GM12892 (cell line): ENCODE measurements at places on chromosomes 1 and 21.

- DNase-seq, result no peak
These were observed 1.3 kb downstream of the ARL8A start for GRCh38 chr1:202143011-202143767.

DNA sequence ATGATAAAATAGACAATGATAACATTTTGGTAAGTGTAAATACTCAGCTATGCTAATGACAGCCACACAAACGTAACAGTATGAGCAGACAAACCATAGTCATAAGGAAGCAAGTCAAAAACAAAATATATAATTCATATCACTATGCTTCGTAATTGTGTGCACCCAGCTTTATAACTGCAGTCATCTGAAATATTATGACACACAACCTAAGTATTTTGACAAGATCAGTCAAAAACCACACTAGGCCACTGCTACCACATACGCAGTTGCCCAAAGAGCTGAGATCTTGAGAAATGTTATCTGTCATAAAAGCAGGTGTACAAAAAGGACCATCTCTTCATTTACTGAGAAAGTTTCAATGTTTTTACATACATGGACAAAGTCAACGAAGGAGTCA is 26.0 kb downstream of the RNASEL start:
- no peak for DNase-seq

DNA sequence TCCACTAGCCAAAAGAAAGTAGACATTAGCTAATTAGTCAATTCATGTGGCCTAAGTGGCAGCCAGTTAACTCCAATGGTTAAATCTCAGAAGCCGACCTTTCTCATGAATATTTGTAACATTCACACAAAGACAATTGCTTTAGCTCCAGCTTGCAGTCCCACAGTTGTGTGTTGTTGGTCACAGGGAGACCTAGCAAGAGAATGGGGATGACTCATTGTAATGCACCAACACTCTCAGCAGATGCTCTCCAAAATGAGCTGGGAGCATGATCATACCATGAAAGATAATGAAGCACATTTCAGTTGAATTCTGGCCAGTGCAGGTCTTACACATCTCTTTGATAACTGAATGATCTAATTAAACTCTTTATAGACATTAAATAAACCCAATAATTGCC is 160.4 kb downstream of the HLX start:
- DNase-seq, result no peak

DNA sequence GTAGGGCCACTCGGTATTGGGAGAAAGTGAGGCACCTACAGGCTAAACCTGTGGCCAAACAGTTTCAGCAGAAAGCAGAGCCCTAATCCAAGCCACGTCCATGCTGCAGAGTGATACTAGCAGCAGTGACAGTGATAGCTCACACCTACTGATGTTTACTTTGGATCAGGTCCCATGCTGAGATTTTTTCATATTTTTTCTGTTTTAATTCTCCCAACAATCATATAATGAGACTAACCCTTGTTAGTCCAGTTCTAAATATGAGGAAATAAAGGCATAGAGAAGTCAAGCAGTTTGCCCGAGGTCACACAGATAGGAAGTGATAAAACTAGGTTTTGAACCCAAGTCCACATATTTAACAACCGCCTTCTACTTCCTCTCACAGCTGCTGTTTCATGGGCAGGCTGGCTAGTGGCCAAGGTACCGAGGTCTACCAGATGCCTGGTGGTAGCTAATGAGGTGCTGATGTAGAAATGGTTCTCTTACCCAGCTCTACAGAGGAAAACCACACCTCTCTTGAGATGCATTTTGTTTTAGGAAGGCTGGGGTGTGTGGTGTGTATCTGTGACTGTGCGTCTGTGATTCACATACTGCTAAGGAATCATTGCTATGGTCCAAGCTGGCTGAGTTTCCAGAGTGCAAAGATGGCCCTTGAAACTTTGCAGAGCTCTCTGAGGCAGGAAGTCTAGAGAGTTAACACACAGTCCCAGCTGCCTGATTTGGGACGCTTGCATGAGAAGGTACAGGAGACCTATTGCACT is 80.3 kb upstream of the ARTN start:
- DNase-seq, result no peak

- no peak for DNase-seq
These were observed 116.5 kb upstream of the IRF2BP2 start for GRCh38 chr1:234726359-234726943.

DNA sequence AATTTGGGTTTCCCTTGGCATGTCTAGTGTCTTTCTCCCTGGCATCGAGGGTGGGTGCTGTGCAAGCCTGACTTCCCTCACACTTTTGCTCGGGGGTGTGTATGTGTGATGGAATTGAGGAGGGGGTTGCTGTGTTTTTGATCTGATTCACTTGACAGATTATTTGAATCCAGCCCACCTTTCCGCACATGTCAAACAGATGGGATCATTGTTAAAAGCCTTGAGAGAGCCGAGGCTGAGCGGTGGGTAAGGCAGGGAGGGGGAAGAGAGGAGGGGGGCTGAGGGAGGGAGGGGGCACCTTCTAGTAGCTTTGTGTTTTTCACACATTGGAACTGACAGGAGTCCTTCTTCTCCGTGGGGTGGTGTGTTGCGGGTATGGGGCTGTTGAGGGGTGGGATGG is 90.0 kb downstream of the PAPPA2 start:
- DNase-seq, result no peak

- DNase-seq, result no peak
These were observed 2.4 kb upstream of the IBA57 start for GRCh38 chr1:228163007-228163753.

- no peak for DNase-seq
These were observed 343.6 kb downstream of the NPHP4 start for GRCh38 chr1:5648410-5649165.

DNA sequence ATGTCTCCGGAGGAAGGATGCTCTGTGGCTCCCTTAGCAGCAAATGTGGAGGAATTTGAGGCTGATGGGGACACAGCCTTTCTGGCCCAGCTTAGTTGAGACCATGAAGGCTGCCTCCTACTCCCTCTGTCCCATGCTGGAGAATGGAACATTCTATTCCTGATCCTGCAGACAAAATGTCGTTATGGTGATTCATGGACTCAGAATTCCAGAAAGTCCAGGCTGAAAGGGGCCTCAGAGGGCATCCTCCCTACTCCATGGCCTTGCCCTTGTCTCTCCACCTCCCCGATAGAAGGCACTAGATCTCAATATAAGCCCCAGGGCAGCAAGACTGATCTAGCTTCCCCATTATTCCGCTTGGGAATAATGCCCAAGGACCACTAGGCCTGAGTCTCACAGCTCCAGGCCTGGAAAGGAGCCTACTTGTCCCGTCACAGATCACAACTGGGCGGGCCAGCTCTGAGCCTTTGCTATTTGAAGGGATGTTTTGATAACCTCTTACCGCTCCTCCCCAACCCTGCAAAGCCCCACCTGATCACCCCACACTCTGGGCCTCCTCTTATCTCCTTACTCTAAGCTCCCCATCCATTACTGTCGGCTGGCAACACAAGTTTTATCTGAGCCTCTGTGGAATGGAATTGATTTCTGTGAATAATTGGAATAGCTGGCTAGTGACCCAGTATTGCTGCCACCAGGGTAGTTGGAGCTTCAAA is 52.8 kb upstream of the TRABD2B start:
- DNase-seq, result no peak

GRCh38 chr1:204814166-204814884 is 56.3 kb upstream of the NFASC start:
- DNase-seq, result no peak

DNA sequence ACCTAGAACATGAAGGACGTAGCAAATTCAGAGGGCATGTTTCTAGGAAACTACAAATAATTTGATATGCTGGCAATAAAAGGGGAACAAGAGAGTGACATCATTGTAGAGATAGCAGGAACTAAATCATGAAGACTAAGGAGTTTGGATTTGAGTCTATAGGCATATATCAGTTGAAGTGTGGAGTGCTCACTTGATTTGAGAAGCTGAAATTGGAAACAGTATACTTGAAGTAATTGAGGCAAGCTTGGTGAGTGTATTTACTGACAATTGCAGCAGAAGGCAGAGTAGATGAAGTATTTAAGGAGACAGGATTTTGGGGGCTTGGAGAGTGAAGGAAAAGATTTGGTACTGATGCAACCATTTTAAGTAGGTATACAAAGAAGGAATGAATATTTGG is 6.4 kb upstream of the TMCO2 start:
- DNase-seq, result no peak

- DNase-seq, result no peak
These were observed 126.4 kb upstream of the GALNT2 start for GRCh38 chr1:229940684-229941083.

DNA sequence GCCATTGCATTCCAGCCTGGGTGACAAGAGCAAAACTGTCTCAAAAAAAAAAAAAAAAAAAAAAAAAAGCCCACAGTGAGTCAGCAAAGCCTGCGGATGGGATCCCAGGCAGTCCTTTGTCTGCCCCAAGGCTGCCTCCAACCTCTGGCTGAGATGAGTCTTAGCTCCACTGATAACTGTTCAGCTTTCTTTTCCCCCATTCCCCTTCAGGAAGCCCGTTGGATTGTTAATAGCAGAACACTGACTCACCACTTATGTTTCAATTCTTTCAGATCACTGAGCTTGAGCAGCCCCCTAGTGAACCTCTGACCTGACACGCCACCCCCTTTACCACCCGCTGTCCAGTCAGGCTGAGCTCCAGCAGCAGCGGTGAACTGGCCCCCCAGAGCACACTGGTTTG is 57.5 kb downstream of the ERG start:
- DNase-seq, result no peak

- no peak for DNase-seq
These were observed 42.0 kb upstream of the MTF1 start for GRCh38 chr1:37901191-37901892.

GRCh38 chr21:36889401-36889800 is 77.1 kb downstream of the HLCS start:
- DNase-seq, result no peak

GRCh38 chr1:197911111-197911856 is 5.9 kb upstream of the LHX9 start:
- no peak for DNase-seq

GRCh38 chr1:172286629-172287076 is 133.8 kb upstream of the C1orf105 start:
- no peak for DNase-seq

DNA sequence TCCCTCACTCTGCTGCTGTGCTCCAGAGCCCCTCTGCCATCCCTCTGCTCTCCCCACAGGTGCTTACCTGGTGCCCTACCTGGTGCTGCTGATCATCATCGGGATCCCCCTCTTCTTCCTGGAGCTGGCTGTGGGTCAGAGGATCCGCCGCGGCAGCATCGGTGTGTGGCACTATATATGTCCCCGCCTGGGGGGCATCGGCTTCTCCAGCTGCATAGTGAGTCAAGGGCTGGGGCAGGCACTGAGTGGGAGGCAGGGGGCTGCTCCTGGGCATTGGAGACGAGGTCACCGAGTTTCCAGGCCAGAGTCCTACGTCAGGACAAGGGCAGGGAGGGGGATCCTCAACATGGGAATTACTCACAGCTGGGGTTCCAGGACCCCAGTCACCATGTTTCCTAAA is 21.7 kb downstream of the SLC6A17 start:
- DNase-seq, result no peak

GRCh38 chr1:94055459-94056122 is 65.4 kb downstream of the ABCA4 start:
- no peak for DNase-seq

- DNase-seq, result no peak
These were observed 99.5 kb downstream of the PRKAB2 start for GRCh38 chr1:147072482-147073432.

- no peak for DNase-seq
These were observed 72.0 kb downstream of the ST6GALNAC5 start for GRCh38 chr1:76939050-76939816.

GRCh38 chr21:46675595-46676280 is 40.3 kb downstream of the PRMT2 start:
- no peak for DNase-seq

- no peak for DNase-seq
These were observed 84.4 kb downstream of the CLEC20A start for GRCh38 chr1:178412400-178412770.

GRCh38 chr1:29800522-29800956 is 564.2 kb downstream of the PTPRU start:
- DNase-seq, result no peak

- no peak for DNase-seq
These were observed 201.7 kb upstream of the BEND5 start for GRCh38 chr1:48978413-48978812.

DNA sequence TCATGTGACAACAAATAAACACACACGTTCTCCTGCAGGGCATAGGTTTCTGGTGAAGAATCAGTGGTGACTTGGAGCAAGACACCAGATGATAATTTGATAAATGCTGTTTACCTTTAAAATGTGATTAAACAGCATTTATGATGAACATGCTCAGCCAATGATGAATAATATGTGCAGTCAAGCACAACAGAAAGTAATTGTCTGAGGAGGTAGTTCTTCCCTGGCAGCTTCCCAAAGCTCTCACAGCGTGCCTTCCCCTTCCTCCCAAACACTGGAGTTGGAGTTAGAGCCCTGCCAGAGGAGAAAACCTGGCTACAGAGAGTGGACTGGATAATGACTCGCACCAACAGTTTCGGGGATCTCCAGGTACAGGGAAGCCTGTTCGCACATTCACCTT is 463.5 kb downstream of the SMYD3 start:
- no peak for DNase-seq

DNA sequence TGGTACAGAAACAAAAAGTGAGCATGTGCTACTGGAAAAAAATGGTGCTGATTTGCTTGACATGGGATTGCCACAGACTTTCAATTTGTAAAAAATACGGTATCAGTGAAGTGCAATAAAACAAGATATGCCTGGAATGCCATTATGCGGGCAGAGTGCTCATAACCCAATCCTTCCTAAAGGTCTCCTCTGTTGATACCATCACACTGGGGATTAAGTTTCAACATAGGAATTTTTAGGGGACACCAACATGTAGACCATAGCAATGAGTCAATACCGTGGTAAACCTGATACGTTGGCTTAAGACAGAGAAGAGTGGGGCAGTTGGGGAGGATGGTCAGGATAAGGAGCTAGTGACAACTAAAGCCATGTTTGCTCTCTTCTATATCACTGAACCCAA is 20.5 kb downstream of the MX1 start:
- DNase-seq, result no peak

DNA sequence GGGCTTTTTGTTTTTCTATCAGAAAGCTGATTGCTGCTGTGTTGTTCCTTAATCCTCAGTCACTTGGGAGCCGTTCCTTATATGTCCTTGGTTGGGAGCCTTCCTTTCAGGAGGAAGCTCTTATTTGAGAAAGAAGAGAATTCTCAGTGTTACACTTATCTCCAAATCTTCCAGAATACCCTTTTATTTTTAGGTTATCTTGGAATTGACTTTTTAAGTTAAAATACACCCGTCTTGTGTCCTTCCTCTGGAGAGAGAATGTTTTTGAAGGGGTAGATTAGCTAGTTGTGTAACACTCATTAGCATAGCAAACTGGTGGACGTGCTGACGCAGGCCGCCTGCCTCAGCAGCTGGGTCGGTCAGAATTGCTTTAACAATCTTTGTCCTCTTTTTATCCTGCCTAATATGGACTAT is 42.1 kb downstream of the LRRC8B start:
- DNase-seq, result no peak
